D721Med (cell line): ENCODE measurements at places on chromosomes 2 and 18.

- DNase-seq, result no peak
These were observed 103.9 kb downstream of the MAPK4 start for GRCh38 chr18:50663626-50664441.

- DNase-seq, result no peak
These were observed 67.0 kb upstream of the TCF7L1 start for GRCh38 chr2:85066006-85066740.

GRCh38 chr2:22829791-22830190 is 555.2 kb upstream of the KLHL29 start:
- no peak for DNase-seq

- no peak for DNase-seq
These were observed 61.6 kb upstream of the ATP8B1 start for GRCh38 chr18:57864615-57865121.

- DNase-seq, result no peak
These were observed 312.6 kb upstream of the GALNT5 start for GRCh38 chr2:156944871-156945270.

DNA sequence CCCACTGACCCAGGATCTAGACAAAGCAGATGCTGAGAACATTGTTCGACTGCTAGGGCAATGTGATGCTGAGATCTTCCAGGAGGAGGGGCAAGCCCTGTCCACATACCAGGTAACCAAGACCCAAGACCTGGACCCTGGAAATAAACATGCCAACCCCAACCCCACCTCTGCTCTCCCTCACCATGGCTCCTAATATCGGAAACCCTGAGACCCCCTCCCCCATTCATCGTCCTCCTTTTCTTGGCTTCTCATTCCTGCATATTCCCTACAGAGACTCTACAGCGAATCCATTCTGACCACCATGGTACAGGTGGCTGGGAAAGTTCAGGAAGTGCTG is 619 bp downstream of the GCKR start:
- no peak for DNase-seq

DNA sequence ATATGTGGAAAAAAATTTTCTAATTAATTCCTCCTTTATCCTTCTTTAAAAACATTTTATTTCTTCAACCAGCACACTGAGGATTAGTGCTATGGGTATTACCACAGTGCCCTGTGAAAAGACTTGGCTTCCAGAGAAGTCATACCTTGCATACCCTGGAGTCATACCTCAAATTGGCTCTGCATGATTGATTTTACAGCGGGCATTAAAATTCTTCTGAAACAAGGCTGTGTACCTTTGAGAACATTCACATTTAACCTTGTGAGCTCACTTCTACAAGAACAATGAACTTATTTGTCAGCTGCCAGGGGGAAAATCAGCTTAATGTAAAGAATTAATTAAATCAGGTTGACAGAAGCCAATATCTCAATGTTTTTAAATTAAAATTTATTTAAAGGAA is 44.6 kb downstream of the SLC35F5 start:
- DNase-seq, result no peak

DNA sequence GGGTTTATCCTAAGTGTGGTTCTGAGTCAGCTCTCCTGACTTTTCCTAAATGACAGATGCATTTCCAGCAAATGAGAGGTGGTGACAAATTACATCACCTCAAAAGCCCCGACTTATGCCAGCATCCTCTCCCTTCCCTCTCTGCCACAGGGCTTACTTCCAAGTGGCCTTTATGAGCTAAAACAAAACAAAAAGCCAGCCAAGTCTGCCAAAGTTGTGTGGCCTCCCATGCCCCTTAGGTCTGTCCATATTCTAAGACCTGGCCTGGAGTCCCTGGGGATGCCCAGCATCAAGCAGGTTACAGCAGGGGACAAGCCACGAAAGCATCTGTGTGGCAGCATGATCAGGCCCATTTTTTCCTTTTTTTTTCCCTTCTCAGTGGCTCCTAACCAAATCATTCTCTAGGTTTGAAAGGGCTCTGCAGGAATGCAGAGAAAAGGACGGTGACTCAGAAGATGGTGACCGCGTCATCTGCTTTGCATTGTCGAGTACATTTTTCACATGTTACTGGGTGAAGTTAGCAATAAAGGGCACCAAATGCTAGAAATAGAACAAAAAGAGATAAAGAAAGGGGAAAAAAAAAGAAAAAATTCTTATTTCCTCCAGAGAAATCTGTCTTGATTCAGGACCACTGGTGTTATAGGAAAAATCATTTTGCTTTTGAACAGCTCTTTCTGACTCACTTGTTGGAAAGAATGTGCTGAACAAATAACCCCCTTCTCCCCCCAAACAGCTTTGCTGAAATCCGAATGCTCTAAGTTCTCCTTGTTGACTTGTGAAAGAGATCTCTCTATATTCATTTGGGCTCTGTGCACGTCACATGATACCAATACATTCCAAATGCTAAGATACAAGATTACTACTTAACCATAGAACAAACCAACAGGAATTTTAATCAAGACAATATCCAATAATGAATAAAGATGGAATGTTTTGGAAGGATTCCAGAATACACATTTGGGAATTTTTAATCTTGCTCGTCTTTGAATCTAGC is 178.7 kb downstream of the EN1 start:
- DNase-seq, result no peak

DNA sequence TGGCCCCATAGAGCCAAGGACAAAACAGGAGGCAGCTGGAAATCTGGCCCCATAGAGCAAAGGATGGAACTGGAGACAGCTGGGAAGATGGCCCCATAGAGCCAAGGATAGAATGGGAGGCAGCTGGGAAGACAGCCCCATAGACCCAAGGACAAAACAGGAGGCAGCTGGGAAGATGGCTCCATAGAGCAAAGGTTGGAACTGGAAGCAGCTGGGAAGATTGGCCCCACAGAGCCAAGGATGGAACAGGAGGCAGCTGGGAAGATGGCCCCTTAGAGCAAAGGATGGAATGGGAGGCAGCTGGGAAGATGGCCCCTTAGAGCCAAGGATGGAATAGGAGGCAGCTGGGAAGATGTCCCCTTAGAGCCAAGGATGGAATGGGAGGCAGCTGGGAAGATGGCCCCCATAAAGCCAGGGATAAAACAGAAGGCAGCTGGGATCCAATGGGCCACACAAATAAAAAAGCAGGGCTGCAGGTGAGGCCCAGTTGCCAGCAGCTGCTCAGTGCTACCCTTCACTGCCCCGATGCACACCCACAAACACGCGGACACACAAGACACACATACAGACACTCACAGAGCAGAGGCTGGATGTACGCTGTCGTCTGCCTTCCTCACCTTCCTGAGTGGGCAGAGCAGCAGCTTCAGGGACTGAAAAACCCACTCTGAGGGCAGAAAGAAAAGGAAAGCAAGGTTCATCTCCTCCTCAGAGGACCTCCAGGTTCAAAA is 505.4 kb upstream of the MYT1L start:
- DNase-seq, result no peak

GRCh38 chr18:74348581-74348980 is 32.9 kb downstream of the C18orf63 start:
- DNase-seq, result no peak

DNA sequence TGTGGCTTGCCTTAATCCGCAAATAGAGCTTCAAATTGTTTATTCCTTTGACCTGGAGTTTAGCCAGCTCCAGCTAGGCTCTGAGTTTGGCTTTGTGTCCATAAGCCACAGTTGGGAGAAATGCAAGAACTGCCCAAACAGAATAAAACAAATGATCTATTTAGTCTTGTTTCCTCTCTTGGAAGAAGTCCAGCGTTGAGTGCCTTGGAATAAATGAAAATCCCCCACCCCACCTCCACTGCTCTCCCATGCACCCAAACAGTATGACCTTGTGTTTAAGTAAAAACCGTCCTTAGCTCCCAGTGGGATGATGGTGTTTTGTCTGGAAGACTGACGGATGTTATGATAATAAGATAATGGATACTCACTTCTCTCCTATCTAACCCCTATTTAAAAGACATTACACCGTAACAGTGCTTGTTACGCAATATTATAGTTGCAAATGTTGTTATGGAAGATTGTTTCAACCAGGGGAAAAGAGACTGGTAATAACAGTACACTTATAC is 3.2 kb upstream of the SERPINE2 start:
- DNase-seq, result no peak

DNA sequence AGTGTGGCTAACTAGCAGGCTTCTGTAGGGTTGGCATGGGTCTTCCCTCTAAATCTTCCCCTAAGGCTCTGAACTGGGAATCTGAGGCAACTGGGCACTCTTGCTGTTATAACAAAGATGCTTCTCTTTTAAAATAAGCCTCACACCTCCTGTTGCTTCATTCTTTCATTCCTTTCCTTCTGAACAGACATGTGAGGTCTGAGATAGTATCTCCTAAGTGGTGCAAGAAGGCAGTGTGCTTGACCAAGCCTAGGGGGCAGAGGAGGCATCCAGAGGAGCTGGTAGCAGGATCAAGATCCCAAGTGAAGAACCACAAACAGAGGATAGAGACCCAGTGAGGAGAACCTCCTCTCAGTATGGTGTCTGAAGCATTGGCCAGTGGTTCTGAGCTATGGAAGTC is 90.9 kb downstream of the TTC27 start:
- no peak for DNase-seq

DNA sequence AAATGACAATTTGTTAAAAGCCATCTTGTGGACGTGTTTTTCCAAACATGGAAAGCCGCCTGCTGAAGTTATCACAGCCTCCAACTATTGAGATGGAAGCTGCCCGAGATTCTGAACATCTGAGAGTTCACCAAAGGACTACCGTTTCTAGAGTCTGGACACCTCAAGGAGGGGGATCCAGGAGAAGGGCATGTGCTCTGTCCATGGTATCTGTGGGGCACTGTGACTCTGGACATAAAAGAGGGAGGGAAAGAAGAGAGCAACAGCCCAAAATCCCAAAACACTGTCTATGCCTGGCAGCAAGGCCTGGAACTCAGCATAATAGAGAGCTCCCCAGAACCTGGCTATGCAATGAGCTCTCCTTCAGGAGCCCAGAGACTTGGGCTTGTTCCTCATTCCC is 319.9 kb downstream of the EN1 start:
- DNase-seq, result no peak

DNA sequence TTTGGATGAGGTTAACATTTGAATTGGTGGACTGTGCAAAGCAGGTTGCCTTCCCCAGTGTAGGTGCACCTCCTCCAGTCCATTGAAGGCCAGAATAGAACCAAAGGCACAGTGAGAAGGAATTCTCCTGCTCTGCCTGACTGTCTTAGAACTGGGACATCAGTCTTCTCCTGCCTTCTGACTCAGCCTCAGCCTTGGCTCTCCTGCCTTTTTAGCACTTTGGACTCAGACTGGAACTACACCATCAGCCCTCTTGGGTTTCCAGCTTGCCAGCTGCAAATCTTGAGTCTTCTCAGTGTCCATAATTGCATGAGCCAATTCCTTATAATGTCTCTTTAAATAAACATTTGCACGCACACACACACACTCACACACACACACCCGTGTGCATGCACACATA is 8.0 kb upstream of the TMEM177 start:
- DNase-seq, result no peak

DNA sequence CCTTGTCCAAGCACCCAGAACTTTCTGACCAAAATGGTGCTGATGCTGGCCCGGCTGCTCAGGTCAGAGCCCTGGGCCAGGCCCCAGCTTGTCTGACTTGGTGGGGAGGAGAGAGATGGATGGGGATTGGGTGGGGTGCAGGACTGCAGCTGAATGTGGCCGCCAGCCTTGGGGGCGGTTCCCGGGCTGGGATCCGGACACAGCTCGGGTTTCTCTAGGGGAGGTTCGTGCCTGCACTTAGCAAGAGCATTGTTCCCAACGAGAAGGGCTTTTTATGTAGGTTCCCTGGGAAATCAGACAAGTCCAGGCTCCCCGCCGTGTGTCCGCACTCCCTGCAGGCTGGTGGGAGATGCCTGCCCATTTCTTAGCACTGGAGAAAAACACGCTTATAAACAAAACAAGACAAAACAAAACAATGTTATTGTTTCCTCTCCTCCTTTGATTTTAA is 50.5 kb upstream of the HS6ST1 start:
- no peak for DNase-seq

GRCh38 chr2:1642066-1642861 is 102.1 kb downstream of the PXDN start:
- DNase-seq, result no peak
